Kidney epithelial cell (primary cell): ENCODE measurements at places on chromosomes 7 and 10.

DNA sequence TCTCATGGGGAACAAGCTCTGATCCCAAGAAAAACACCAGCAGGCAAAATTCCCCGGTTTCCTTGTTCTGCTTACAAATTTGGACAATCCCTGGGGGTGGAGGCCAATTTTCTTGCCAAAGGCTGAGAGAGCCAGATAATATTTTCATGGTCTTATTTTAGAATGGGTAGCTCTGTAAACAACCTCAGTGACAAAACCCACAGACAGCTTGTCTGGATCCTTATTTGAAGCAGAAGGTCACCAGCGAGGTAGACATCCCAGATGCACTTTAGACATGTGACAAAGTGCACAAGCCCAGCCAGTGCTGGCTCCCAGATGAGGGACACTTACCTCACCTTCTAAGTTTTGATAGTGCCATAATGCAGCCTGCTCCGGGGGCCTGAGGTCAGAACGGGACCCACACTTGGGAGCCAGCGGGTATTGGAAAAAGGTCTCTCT lies 102.6 kb upstream of the DDC start:
- no peak for DNase-seq

GRCh38 chr7:31094271-31094670 lies 42.2 kb downstream of the ADCYAP1R1 start:
- no peak for DNase-seq

DNA sequence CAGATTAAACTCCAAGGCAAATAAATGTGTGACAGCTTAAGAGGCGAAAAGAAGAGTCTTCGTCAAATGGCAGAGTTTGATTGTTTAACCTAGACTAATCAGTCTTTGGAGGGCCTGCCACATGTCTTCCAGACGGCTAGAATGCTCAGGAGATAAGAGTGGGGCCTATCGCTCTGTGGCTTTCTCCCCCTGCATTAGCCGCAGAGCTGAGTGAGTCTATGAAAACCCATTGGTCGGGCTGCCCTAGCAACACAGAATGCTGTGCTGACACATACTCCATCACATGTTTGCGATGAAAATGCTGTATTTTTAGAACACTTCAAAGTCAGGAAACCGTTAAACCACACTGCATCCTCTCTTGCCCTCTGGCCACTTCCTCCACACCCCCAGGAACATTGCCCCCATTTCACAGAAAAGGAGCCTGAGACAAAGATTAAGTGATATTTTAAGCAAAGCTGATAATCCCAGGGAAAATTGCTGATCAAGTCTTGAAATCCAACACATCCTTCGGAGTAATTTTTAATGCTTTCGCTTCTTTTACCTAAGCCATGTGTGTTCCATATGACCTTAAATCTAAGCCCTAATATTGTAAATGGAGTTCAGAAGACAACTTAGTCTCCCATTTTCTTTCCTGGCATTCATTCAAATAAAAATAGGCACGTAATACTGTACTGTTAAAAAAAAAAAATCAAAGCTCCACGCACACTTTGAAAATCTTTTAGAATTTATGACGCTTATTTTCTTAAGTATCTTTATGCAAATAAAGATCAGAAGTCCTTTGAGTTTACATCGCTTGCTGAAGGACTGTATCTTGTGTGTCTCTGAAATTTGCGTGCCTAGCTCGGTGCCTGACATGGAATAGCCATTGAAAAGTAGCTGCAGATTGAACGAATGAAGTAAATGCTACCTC lies 161.2 kb downstream of the CELF2 start:
- no peak for DNase-seq

- no peak for DNase-seq
Observed at GRCh38 chr10:97718178-97718577, 4.6 kb downstream of the MARVELD1 start.

DNA sequence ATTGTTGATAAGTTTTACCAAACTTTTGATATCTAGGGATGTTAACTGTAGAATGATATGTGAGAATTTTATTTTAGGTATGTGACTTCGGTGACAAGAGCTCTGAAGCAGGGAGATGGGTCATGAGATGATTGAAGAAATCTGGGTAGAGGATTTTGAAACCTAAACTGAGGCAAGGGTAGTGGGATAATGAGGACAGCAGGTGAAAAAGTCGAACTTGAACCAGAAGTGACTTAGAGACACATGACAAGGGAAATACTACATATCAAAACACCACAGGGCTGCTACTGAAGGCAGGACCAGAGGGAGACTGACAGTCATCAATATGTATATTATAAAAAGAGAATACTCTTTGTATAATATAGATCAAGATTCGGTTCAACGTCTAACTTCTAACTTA lies 113.2 kb downstream of the WDFY4 start:
- no peak for DNase-seq

GRCh38 chr7:27944643-27945042 lies 204.7 kb downstream of the TAX1BP1 start:
- no peak for DNase-seq

- no peak for DNase-seq
Observed at GRCh38 chr7:71384094-71384493, 252.2 kb downstream of the GALNT17 start.

DNA sequence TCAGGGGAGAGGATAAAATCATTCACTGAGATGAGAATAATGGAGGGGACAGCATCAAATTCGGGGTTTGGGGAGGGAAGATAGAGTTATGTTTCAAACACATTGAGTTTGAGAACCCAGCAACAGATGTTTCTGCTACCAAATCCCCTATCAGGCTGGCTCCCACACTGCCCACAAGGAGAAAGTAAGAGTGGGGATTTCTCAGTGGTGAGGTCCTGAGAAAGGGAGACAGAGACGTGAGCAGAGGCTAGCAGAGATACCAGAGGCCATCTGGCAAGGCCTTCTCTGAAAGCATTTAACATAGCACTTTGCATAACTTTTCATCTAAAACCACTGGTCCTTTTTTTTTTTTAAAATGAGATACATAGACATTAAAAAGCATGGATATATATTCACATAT lies 7.8 kb upstream of the SLF2 start:
- no peak for DNase-seq

DNA sequence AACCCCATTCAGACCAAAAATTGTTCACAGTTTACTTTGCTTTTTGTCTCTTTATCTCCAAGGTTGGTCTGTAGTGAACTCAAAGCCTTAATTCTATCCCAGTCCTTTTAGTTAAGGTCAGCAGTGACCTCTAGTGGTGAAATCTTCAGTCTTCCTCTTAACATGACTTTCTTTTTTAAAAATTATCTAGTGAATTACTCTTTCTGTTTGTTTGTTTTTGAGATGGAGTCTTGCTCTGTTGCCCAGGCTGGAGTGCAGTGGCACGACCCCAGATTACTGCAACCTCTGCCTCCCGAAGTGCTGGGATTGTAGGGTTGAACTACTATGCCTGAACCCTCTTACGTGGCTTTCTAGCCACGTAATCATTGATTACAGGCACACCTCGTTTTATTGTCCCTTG lies 25.0 kb downstream of the ZNF487 start:
- DNase-seq, result peak; percentile 44

DNA sequence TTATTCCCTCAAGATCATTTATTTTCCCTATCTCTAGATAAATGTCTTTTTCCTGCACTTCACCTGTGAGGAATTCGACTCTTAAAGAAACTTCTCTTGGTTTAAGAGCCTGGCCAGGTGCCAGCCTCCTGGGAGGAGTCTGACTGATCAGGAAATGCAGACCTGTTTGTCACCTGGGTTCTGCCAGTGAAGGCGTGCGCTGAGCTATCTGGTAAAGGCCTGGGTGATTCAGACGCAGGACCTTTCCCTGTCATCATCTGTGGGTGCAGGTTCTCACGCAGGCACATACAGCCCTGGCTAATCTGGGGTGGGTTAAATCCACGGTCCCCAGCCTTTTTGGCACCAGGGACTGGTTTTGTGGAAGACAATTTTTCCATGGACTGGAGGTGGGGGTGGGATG lies 65.3 kb upstream of the AQP1 start:
- peak; percentile 16 for DNase-seq

DNA sequence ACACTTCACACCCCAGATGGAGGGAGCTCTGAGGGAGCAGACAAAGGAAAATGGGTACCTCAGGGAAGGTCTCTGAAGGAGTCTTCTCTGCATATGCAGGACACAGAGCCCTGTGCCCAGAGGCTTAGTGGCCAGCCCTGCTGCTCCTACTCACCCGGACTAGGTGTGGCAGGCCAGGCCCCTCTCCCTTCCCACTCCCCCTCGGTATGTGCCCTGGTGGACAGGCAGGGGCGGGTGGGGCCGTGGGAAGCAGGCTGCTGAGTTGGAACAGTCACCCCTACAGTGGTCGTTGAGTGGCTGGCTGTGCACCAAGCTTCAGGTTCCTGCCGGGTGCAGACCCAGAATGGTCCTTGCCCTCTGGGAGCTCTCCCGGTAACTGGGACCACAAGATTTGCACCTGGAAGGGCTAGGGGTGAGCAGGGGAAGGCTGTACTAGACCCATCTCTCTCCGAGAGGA lies 68.6 kb downstream of the ZMIZ1 start:
- no peak for DNase-seq

GRCh38 chr10:79407811-79408795 lies 37.3 kb downstream of the ZCCHC24 start:
- DNase-seq, result no peak

DNA sequence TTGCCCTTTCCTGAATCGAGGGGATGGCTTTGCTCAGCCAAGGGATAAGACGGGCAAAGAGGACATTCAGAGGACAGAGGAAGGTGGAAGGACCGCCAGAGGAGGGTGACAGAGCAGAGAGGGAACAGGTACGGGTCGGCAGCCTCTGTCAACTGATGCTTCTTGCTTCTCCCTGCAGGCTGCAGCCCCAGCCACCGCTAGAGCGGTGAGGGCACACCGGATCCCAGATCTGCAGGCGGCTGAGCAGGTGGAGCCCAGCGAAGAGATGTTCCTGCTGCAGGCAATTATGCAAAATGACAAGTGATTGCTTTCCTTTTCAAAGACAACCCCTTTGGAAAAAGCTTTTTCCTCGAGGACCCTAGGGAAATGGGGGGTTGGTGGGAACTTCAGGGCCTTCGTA lies 181.9 kb upstream of the ANKRD30A start:
- DNase-seq, result no peak

DNA sequence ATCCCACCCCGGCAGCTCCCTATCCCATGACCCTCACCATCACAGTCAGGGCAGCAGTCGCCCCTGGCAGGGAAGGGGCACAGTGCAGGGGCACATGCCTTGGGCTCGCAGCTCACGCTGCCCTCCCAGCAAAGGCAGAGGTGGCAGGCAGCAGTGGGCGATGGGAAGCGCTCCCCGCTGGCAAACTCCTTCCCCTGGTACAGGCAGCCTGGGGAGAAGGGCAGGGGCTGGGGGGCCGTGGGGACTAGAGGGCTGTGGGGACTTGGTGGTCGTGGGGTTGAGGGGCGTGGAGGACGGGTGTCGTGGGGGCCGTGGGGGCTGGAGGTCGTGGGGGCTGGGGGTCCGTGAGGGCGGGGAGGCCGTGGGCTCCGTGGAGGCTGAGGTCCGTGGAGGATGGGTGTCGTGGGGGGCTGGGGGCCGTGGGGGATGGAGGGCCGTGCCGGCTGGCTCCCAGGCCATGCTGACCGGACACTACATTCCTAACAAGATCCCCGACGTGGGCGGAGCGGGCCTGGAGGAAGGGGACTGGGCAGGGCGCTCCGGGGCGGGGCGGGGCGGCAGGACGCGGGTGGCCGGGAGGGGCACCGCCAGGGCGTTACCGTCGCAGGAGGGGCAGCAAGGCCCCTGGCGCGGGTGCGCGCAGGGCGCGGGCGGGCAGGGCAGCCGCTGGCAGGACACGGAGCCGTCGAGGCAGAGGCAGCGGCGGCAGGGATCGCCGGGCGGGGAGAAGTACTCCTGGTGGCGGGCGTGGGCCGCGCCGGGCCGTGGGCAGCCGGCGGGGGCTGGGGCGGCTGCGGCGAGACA lies 20.0 kb downstream of the KCP start:
- no peak for DNase-seq

DNA sequence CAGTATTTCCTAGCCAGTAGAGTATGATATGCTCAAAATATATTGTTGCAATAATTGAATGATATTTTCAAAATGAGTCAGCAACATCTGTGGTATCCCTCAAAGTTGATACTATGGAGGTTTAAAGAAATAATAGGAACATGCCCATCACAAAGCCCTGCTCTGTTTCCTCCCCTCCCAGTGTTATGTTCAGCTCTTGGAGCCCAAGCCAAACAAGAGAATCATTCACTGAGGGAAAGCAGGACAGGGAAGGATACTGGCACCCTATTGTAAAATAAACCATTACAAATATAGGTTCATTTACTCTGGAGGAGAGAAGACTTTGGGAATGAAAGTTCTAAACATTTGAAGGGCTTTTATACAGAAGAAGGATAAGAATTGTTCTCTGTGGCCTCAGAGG lies 37.6 kb downstream of the SORCS3 start:
- no peak for DNase-seq

GRCh38 chr10:113651021-113651420 lies 12.8 kb downstream of the NRAP start:
- no peak for DNase-seq
